Foreskin melanocyte (primary cell): ENCODE measurements at places on chromosomes 6 and 20.
A peak's percentile ranks its signal among the peaks of the same experiment; 100 is the strongest.

DNA sequence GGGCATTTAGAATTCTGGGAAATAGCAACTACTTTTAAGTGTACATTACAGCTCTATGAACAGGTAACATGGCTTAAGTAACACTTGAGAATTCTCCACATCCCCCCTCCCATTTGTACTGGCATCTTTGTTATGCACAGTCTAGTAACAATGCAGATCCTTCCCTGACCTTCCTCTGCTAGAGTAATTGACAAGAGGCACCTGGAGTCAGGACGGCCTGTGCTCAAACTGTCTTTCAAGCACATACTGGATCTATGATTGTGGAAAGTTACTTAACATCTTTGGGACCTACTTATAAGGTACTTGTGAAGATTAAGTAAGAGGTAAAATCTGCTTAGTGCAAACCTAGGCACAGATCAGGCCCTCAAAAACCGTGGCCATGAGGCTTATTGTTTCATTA, 21.9 kb upstream of the GSTA3 start:
- DNase-seq: no peak

DNA sequence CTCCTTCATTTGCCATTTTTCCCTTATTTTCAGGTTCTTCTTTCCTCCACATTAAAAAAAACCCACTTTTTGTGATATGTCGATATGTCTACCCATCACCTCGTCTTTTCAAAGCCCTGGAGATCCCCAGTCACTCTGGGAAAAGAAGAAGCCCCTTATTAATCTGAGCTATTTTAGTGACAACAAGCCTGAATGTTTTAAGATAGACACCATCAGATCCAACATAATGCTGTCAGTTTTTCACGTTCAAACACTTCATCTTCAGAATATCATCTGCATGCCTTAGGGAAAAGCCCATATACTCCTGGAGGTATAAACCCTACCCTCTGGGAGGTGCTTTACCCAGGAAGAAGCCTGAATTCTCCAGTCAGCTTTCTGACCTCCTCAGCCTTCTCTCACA, 464.0 kb upstream of the CDH4 start:
- no peak for DNase-seq

DNA sequence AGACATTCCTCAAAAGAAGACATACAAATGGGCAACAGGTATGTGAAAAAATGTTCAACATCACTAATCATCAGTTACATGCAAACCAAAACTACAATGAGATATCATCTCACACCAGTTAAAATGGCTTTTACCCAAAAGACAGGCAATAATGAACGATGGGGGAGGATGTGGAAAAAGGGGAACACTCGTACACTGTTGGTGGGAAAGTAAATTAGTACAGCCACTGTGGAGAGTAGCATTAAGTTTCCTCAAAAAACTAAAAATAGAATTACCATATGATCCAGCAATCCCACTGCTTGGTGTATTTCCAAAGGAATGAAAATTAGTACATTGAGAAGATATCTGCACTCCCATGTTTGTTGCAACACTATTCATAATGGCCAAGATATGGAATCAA, 8.6 kb upstream of the TMEM170B start:
- no peak for DNase-seq

GRCh38 chr6:31572041-31572911, at the start of gene LTA:
Gene LTA (plus strand): TSS chr6:31572289. CDS start chr6:31572743, 454 bp downstream.
- no peak for DNase-seq

- DNase-seq: no peak
Observed at GRCh38 chr6:113491376-113491775, 365.8 kb upstream of the MARCKS start.

GRCh38 chr20:22523499-22524392, 60.6 kb downstream of the FOXA2 start:
- DNase-seq: no peak

GRCh38 chr6:107064579-107065065, 36.6 kb downstream of the MTRES1 start:
- peak; percentile 57 for DNase-seq

- DNase-seq: no peak
Observed at GRCh38 chr6:30557683-30557981, 537 bp downstream of the PRR3 start.

DNA sequence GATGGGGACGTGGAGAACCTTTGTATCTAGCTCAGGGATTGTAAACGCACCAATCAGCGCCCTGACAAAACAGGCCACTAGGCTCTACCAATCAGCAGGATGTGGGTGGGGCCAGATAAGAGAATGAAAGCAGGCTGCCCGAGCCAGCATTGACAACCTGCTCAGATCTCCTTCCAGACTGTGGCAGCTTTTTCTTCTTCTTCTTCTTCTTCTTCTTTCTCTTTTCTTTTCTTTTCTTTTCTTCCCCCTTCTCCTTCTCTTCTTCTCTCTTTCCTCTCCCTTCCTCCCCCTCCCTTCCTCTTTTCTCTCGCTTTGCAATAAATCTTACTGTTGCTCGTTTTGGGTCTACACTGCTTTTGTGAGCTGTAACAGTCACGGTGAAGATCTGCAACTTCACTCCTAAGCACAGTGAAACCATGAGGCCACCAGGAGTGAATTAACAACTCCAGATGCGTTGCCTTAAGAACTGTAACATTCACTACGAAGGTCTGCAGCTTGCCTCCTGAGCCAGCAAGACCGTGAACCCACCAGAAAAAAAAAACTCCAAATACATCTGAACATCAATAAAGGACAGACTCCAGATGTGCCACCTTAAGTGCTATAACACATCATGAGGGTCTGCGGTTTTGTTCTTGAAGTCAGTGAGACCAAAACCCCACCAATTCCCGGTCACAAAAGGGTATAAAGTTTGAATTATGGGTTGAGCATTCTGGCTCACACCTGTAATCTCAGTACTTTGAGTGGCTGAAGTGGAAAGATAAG, 19.6 kb upstream of the SERPINB1 start:
- DNase-seq: no peak

DNA sequence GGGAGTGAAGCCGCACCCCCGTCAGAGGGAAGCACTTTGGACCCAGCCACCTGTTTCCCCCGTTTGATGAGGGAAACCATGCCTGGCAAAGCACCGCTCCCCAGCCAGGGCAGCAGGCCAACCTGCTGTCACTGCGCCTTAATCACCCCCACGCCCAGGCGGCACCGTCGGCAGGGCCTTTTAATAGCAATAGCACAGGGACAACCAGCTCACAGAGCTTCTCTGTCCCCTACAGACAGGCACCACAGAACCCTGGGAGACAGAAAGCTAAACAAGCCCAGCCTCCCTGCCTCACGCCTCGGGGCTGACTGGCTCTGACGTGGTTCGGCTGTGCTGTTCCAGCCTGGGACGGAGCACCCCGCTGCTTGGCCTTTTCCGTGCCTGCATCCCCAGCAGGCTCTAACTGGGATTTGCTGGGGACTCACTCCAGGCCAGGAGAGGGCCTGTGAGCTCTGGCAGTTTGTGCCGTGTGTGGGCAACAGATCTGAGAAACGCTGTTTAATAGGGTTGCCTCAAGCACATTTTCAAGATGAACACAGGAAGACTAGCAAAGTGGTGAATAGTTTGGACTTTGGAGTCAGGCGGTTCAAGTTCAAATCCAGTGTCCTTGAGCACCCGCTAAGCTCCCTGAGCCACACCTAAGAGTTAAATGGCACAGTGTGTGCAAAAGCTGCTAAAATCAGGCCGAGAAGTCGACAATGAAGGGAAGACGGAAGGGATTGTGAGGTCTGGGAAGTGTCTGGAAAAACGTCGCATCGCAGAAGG, 223.8 kb downstream of the NRN1 start:
- DNase-seq: peak; percentile 78

DNA sequence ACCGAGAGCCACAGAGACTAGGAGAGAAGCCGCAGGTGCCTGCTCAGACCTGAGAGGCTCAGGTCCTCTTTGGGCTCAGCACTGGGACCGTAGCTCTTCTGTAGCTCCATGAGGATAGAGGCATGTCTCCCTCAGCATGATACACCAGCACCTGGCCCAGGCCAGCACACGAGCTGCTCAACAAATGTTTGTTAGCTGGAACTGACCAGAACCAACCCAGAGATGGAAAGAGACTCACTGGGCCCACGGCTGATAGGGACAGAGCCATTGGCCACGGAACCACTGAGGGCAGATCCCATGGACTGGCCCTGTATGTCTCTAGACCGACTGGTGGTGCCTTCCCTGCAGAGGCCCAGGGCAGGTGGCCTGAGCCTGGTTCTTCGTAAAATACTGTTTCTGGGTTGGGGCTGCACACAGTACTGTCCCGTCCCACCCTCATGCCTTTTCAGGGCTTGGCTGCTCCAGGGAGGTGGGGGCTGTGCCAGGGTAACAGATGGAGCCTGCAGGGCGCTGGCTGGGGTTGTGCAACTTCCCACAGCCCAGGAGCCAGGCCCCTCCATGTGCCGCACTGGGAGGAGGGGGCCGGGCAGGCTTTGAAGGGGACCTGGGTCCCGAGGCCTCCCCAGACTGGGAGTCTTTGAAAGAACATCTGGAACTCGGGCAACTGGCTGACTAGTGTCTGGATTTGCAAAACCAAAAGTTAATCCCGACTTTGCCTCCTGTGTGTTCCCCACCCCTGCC, 5.2 kb downstream of the C20orf204 start:
- DNase-seq: no peak

- peak; percentile 95 for DNase-seq
Observed at GRCh38 chr6:145756170-145756662, 20.9 kb upstream of the EPM2A start.

DNA sequence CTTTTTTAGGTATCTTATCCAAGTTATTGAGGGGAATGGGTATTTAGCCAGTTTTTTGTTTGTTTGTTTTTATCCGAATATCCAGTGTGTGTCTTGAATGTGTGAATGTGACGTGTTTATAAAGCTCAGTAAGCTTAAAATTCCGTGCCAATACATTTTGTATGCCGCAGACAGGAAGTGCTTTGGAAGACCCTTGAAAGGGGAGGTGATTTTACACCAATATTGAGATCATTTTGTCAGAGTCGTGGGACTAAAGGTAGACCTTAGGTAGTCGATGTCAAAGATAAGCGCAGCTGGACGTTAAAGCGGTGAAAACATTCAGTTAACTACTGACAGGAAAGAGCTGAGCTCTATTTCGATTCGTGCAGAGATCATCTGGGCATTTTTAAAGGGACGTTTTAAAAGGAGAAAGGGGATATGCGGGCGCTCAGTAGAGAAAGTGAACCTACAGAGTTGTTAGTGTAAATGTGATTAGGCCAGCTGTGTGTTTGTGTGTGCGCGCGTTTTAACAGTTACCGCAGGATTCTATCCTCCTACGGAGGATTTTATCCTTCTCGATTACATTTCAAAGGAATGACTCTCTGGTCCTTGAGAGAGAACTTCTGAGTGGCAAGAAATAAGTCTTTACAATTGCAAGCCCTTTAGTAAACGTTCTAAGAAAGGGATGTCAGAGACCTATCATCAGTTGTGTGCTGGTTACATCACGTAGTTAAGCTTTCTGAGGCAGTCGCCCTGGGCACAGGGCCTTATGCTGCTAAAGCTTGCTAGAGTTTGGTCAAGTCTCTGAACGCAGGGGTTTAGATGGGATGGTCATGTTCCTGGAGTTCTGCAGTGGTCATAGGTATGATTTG, 625 bp upstream of the ECHDC1 start:
- DNase-seq: peak; percentile 24

DNA sequence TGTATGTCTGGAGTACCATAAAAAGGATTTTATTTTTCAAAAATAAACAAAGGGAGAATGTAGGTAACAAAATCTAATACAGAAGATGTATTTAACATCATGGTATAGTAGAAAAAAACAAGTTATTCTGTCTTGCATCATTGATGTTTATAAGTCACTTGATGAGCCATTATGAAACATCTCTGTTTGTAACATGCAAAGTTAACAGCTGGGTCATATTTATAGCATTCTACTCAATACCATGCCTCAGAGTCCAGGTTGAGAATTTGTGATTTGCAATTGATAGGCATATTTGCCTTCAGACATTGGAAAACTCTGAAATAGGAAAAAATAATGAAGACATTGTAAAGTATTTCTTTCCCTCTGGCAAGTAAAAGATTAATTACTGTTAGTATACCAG, 52.3 kb upstream of the IL20RA start:
- no peak for DNase-seq

DNA sequence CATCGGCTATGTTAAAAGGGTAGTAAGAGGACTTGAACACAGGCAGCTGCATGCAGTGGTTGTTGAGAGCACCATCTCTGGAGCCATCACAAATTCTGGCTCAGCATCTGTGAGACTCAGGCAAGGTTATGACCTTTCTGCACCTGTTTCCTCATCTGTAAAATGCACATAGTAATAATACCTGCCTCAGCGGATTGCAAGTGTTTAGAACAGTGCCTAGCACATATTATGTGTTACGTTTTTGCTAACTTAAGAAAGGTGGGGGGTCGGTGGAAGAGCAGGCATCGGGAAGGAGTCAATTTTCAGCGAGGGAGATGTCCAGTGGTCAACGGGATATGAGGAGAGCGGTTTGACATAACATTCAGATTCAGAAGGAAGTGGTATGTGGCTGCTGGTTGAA, 2.9 kb downstream of the LY6G5C start:
- no peak for DNase-seq

- DNase-seq: peak; percentile 89
Observed at GRCh38 chr6:16929809-16930208, 168.5 kb upstream of the ATXN1 start.

- no peak for DNase-seq
Observed at GRCh38 chr20:63212393-63212730, 3.6 kb downstream of the YTHDF1 start.

- DNase-seq: no peak
Observed at GRCh38 chr6:102813489-102814275, 1420.2 kb downstream of the GRIK2 start.

DNA sequence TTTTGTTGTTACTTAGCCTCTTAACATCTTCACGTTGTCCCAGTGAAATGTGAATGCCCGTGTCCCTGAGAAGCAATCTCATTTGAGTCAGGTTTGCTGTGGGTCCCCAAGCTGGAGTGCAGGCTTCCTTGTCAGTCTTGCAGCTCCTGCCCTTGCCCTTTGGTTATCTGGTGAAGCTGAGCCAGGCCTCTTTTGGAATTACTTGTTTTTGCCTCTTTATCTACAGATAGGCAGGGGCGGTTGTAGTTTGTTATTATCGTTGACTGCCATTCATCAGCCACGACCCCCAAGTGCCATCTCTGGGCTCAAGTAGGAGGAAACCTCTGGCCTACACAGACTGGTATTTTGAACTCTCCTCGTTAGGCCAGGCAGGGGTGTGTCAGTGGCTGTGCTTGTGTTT, 2.2 kb downstream of the TMEM14C start:
- no peak for DNase-seq

GRCh38 chr6:142761756-142762155, 183.2 kb downstream of the HIVEP2 start:
- no peak for DNase-seq

- DNase-seq: peak; percentile 44
Observed at GRCh38 chr20:50645253-50646068, 45.9 kb downstream of the RIPOR3 start.

DNA sequence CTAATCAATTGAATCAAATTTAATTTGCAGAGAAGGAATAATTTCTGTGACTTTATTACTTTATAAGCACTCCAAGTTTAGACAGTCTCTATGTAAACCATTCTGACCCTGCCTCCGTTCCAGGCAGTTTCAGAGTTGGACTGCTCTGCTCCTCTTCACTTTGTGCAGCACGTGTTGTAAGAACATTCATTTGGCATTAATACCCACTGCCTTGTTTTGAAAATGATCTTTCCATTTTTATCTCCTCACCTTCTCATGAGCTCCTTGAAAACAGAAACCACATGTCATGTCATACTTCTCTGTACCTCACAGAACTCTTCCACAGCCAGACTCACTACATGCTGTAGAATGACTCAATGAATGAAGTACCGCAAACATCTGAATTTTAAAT, 25.5 kb downstream of the SLC22A1 start:
- no peak for DNase-seq

GRCh38 chr20:34708621-34709043, 4.5 kb downstream of the TP53INP2 start:
- DNase-seq: peak; percentile 21

GRCh38 chr6:144951730-144952437, 666.7 kb downstream of the UTRN start:
- DNase-seq: no peak
